ENCODE measurements at places on chromosomes 2 and 18. TPM values are rescaled to one million over a fixed set of nuclear protein-coding genes. Genes with fewer than 3 reads are reported as not detected.

Gene CYP27A1
- 68.5 TPM for total RNA-seq

Gene CHST10
- 3.3 TPM for total RNA-seq

Gene TMEM198
- 17.6 TPM for total RNA-seq

Gene HOXD4
- 1.7 TPM for total RNA-seq

Gene IL1R1
- 34.6 TPM for total RNA-seq

Gene ZBTB14
- total RNA-seq: 11.4 TPM

Gene PLB1
- total RNA-seq: 52.5 TPM

Gene TBR1
- total RNA-seq: not detected

Gene OSGEPL1
- total RNA-seq: 4.2 TPM

Gene TEX44
- total RNA-seq: not detected

Data from Peyer's patch (tissue), 4 donors.